ENCODE measurements at places on chromosomes 11 and 22.

- no peak for DNase-seq
Observed at GRCh38 chr11:61499816-61500491, 8.6 kb upstream of the LRRC10B start.

DNA sequence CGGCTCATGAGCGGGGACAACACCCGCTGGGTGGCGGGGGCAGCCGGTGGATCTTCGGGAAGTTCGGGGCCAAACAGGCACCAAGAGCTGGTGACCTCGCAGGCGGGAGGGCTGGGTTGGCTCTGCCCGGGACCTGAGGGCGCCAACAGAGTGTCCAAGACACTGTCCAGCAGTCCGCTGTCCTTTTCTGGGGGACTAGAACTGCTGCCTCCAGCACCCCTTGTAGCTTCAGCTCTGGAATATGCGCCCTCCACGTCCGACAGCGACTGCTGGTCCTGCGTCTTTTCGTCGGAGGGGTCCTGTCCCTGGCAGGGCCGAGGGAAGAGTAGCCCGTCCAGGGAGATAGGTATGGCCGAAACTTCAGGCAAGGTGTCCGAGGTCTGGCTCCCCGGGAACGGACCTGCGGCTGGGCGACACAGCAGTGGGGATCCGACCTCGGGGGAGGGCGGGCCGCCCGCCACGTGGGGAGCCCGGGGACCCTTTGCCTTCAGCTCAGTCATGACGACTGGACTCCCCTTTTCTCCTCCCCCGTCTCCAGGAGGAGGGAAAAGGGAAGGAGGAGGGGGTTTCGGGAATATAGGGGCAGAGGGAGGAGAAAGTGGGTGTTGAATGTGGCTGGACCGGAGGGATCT lies 926 bp downstream of the PGR start:
- no peak for DNase-seq

- DNase-seq: no peak
Observed at GRCh38 chr11:36427079-36427478, 83.0 kb downstream of the TRAF6 start.

- DNase-seq: no peak
Observed at GRCh38 chr11:63915961-63916836, 765 bp downstream of the RCOR2 start.

- DNase-seq: no peak
Observed at GRCh38 chr22:40212121-40212520, 34.4 kb downstream of the TNRC6B start.

GRCh38 chr22:24170188-24170587 lies 11.1 kb upstream of the SUSD2 start:
- no peak for DNase-seq

GRCh38 chr11:95413021-95413420 lies 182.0 kb upstream of the SESN3 start:
- DNase-seq: no peak

GRCh38 chr11:20131788-20132666 lies 28.2 kb downstream of the DBX1 start:
- peak; percentile 30 for DNase-seq

DNA sequence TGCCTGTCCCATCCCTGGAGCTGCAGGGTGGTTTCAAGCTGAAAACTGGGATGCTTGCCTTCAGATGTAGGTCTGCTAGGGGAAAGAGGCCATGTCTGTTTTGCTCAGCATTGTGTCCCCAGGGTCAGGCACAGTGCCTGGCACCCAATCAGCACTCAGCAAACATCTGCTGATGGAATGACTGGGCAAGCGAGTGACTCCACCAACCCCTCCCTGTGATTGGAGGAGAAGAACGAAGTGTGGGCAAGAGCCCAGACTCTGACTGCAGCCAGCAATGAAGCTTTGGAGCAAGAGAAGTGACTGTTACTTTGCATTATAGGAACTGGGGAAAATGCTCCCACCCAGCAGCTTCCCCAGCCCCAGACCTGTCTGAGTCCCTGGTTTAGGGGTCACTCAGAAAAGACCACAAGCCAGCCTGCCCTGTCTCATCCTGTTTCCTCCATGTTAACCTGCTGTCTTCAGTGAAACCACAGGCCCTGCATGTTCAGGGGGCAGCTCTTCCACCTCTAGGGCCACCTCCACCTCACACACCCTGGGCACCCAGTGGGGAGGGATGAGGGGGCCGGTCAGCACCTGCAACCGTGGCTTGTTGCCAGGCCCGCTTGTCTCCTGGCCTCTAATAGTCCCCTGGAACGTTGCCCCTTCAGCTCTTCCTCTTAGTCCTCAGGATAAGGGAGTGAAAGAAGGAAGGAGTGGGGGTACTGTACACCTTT lies 147.4 kb downstream of the TRIM29 start:
- no peak for DNase-seq

DNA sequence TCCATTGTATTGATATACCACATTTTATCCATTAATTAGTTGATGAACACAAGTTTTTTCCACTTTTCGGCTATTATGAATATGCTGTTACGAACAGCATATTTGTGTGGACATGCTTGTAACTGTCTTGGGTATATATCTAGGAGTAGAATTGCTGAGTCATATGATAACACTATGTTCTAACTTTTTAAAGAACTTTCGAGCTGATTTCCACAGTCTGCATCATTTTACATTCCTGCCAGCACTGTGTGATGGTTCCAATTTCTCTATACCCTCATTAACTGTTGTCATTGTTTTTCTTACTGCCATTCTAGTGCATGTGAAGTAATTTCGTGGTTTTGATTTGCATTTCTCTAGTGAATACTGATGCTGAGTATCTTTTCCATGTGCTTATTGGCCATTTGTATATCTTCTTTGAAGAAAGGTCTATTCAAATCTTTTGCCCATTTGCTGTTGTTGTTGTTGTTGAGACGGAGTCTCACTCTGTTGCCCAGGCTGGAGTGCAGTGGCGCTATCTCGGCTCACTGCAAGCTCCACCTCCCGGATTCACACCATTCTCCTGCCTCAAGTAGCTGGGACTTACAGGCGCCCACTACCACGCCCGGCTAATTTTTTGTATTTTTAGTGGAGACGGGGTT lies 7.4 kb upstream of the RCE1 start:
- DNase-seq: no peak

DNA sequence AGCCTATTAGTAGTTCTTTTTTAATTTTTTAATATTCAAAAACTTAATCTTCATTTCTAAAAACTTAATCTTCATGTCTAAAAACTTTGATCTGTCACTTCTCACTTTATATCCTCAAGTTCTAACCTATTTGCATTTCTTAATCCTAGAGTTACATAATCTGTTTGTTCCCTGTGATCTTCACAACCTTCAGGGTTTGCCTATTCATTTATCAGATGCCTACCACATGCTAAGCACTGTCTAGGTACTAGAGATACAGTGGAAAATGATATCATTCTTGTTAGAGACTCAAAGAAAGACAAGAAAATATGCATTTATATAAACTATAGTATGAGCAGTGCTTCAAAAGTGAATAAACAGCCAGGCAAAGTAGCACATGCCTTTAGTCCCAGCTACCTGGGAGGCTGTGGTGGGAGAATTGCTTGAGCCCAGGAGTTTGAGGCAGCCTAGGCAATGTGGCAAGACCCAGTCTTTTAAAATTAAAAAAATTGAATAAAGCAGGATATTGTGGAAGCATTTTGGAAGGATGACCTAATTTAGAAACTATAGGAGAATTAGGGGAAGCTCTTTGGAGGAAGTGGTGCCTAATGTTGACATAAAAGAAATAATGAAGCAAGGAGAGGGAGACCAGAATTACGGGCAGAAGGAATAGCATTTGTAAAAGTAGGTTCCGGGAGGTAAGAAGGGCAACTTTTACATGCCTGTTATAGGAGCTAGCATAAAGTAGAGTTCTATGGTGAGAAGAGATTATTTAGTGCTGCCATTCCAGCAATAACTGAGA lies 54.4 kb upstream of the GRK2 start:
- no peak for DNase-seq

GRCh38 chr11:100855466-100856067 lies 168.5 kb downstream of the ARHGAP42 start:
- no peak for DNase-seq

GRCh38 chr22:19819208-19819910 lies 35.3 kb downstream of the GNB1L start:
- no peak for DNase-seq

DNA sequence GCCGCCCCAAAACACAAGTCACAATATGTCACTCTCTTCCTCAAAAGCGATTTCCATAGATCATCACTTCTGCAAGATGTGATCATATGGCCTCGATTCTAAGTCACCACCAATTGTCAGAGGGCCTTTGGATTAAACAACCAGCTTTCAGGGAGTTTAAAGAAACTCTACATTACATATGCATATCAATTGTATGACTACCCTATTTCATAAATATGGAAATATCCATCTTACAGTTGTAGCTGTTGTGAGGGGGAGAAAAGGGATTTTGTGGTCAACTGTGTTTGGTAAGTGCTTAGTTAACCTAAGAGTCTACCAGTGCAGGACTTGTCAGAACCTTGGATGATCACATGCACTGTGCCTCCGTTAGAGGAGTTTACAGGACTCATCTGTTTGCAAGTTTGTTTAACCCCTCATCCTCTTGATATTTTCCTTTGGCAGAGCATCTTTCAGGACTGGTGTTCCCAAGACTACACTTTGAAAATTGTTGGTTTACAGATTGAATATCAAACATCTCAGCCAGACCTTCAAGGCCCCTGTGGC lies 99.9 kb downstream of the CHST1 start:
- no peak for DNase-seq

DNA sequence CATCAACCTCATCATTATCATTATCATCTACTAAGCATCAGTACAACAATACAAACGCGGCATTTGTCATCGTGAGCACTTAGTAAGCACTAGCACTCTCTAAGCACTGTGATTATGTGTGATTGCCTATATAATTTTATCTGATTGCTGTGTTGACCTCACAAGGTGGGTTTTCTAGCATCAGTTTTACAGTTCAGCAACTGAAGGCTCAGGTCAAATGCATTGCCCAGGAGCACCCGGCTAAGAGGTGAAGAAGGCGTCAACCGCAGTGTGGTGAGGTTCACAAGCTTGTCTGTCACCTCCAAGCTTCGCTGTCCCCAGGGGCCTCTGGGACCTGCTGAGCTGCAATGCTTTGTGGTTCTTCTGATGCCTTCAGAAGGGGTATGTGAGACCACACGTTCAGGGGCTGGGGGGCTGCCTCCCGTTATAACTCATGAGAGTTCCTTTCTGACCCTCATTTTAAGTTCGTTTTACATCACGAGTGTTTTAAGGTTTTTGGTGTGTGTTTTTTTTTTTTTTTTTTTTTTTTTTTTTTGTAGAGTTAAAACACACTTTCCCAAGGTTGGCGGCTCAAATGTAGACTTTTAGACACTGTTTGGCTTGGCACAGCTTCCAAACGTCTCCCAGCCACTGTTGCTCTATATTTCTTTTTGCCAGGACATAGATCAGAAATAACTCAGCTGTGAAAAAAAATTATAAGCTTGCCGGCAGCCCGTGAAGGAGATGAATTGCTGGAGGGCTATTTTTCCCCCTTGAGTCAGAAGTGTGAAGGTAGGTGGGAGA lies 33.8 kb upstream of the SCUBE1 start:
- peak; percentile 26 for DNase-seq

GRCh38 chr11:73243093-73243485 lies 25.0 kb downstream of the P2RY2 start:
- DNase-seq: no peak

GRCh38 chr22:22216450-22216959 lies 28.1 kb upstream of the VPREB1 start:
- no peak for DNase-seq

DNA sequence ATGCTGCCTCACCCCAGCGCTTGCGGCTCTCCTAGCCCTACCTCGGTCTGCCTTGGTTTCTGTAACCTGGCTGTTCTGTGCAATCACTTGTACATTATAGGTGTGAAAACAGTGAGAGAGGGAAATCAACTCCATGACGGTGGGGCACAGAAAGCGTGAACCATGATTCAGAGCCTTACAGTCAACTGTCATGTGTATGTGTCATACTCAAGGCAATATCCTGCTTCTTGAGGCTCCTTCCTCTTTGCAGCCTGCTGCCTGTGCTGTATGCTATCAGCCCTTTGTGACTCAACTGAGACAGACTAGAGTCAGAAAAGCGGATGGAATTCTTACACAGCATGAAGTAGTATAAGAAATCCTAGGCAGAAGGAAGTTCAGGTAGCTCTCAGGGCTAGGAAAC lies 2.1 kb downstream of the NRIP3 start:
- DNase-seq: no peak

DNA sequence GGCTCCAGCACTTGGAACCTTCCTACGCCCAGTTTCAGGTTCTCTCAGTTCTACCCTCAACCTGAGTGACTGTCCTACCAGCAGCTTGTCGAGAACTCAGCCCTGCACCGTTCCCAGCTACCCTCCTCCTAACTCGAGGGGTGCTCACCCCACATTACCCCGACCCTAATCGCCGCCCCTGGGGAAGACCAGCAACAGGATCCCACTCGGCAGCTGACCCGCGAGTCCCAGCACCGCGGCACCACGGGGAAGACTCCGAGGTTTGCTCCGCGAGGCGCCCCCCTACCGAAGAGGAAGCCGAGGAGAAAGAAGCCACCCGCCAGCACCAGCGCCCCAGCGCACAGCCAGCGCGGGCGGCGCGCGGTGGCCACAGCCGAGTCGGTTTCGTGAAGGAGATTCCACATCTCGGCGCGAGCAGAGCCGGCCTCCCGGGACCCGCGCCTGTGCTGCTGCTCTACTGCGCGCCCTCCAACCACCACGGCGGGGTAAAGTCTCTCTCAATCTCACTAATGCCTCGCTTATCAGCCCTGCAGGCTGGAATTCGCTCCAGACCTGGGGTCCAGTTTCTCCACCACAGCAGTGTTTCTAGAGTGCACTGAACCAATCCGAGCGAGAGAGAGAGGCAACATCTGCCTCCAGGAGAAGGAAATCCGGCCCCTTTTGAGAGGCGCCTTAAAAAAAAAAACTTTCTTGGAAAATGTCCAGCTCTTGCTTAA lies at the start of gene FOLH1:
Gene FOLH1, minus strand, starts transcription at position 597 of the 716 bp plus-strand sequence. Its CDS starts 193 bp downstream, at position 404.
- DNase-seq: no peak

- no peak for DNase-seq
Observed at GRCh38 chr11:30406978-30407762, 84.3 kb downstream of the ARL14EP start.

DNA sequence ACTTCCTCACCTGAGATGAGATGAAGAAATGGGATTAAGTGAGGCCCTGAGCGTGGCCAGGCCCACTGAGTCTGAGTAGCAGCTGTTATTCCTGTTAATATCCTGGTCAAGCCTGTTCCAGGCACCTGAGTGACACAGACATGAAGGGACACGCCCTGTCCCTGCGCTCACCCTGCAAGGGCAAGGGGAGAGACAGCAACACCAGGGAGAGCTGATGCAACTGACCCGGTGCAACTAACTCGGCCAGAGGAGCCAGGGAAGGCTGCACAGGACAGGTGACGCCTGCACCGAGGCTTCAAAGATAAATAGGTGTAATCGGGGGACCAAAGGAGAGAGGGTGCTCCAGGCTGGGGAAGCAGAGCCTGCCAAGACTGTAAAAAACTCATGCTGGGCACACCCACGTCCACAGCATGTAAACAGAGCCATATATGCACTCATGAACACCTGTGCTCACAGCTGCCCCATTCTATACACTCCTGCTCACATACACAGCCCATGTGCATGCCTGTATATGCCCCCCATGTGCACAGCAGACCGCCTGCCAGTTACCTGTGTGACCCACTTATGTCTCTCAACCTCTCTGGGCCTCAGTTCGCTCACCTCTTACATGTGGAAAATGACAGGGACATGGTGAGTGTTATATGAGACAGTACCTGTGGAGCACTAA lies 22.8 kb upstream of the GCAT start:
- DNase-seq: no peak

All from activated CD8-positive, alpha-beta memory T cell treated with anti-CD3 and anti-CD28 coated beads for 48 hours (primary cell).